ENCODE measurements at places on chromosomes 2 and 18. TPM values are rescaled to one million over a fixed set of nuclear protein-coding genes. Genes with fewer than 3 reads are reported as not detected.

- no peak for DNase-seq
These were observed 106.9 kb upstream of the ATL2 start for GRCh38 chr2:38483776-38484501.

GRCh38 chr2:235619544-235619943 lies 125.7 kb downstream of the AGAP1 start:
- no peak for DNase-seq

GRCh38 chr2:62227386-62228075 lies 31.6 kb downstream of the B3GNT2 start:
- DNase-seq = no peak

DNA sequence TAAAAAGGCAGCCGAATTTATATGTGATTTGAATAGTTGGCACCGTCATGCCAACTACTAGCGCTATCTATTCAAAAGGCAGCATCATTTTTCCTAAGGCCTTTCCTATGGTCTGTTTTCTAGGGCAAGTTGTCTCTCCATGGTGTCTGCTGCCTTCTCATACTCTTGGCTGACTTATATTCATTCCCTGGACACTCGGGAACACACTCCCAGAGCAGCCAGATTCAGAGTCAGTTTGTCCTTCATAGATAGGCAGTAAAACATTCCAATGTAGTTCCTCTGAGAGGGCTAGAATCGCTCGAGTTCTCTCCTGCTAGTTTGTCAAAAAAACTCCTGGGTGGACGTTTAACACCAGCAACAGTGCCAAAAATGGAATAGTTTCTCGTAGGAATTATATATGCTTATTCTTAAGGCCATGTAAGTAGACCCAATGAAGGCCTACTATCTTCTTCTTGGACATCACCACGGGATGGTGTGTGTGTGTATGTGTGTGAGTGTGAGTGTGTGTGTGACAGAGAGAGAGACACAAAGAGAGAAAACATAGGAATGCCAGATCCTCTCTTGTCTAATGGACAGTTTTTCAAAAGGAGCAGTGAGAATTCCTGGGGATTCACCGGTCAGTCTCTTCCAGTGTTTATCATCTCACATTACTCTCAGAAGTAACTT lies 129.3 kb upstream of the CTAGE1 start:
- no peak for DNase-seq

- DNase-seq = no peak
These were observed 92.1 kb downstream of the COLEC12 start for GRCh38 chr18:408367-408766.

DNA sequence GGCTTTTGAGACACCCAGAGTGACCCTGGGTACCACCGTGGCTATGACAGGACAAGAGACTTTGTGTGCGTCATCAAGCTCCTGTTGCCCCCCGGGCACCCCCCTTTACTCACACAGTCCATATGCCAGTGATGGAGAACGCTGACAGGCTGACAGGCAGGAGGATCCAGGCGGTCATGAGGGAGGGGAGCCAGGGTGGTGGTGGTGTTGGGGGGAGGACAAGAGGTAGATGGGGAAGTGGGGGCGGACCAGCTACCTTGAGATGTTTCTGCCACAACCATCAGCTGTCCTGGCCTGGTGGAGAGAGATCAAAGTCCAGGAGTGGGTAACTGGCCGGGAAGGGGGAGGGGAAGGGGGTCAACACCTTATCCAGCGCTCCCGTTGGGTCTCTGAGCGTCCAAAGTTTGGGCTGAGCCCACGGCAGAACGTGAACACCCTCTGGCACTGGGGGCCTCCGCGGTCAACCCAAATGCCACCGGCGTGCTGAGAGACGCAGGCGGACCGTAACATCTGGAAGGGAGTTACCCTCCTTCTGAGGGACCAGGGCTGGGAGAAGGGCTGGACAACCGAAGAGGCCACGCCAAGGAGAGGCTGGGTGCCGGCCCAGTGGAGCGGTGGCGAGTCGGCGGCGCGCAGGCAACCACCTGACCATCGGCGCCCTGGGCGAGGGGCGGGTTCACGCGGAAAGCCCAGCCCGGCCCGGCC lies 575 bp downstream of the TMEM150A start:
- DNase-seq = no peak

DNA sequence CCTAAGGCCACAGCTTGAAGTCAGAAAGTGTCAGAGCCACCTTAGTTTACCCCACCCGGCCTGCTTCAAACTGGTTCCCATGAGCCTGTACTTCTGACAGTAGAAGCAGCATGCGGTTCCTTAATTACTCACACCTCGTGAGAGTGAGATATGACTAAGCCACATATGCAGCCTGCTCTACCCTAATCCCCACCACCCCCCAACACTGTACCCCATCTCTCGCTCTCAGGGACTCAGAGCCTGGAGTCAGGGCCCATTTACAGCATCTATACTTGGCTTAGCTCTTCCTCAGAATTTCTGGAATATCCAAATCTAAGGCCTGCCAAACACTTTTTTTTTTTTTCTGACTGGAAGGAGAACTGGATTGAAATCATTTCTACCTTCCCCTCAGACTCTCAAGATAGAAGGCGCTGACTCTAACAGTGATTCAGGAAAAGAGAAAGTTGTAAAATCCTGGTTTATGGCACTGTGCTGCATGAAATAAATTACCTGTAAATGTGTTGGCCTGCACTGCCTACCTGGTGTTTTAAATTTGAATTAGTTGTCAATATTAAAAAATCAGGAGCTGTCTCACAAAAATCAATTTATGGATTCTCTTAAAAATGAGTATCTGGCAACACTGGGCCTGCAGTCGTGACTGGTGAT lies 360.0 kb downstream of the RND3 start:
- DNase-seq = no peak

DNA sequence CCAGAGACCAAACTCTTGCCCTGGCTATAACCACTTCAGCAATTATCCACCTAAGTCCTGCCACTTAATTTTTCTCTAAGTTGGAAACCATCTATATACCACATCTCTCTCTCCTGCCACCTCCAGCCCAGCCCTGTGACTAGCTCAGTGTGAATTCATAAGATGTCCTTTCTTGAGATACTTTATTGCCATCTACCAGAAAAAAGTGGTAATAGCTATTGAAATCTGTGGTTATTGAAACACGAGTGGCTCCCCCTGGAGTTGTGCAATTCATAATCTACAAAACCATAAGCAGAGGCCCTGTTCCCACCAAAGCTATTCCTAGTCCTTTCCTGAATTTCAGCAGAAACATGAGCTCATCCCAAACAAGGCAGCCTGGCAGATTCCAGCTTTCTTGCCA lies 324.0 kb downstream of the TXNL1 start:
- DNase-seq = no peak

DNA sequence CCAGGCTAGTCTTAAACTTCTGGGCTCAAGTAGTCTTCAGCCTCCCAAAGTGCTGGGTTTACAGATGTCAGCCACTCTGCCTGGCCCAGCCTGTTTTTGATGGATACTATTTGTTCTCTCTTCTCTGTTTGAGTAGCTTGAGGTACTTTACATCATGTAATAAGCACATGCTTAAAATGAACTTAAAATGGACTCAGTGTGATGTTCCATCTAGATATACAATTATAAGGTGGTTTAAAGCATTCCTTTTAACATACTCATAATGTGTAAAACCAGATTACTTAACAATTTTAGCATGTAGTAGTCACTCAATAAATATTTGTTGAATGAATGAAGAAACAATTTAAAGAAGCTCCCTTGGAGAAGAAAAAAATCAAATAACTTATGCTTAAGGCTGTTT lies 9.6 kb downstream of the PTPRM start:
- DNase-seq = no peak

- DNase-seq = no peak
These were observed 86.0 kb downstream of the RTN4 start for GRCh38 chr2:54964271-54964670.

DNA sequence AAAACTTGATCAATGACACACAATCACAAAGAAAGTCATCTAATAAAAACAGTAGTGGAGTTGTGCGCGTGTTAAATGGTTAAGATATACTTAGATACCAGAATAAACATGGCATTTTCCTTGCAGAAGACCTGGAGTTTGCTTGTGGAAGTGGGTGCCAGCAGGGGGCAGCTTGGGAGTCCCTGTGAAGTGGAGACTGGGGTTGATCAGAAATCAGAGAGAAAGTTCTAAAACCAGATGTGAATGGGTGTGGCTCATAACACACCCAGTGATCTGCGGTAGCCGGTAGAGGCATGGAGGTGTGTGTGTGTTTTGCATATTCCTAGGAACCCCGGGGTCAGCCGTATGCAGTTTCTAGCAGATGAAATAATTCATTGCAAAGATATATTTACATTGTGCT lies 300.1 kb upstream of the TRIB2 start:
- DNase-seq = no peak

The FN1 gene
- 217 TPM for total RNA-seq

The ZNF142 gene
- 21.3 TPM for total RNA-seq

GRCh38 chr2:33213648-33214047 lies 262.8 kb upstream of the RASGRP3 start:
- no peak for DNase-seq

- no peak for DNase-seq
These were observed 218.1 kb downstream of the ZNF521 start for GRCh38 chr18:25133879-25134278.

DNA sequence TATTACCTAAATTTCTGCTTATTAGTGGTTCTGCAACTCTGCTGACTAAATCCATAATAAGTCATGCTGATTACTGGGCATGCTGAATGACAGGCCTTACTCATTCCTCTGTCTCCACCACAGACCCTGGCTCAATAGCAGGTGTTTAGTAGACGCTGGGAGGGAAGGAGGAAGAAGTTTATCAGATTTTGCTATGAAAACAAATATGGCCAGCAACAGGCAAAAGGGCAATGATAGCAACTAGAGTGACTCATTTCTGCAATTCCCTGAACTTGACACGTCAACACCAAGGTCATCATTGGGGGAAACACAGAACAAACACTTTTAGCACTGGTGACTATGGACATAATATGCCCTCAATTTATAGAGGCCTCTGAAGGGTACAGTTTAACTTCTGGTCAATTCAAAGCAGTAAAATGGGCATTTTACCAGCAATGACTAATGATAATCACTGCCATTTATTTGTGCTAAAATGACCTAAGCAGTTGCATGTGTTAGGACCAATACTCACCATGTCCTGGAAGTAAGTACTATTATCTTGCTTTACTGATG lies 35.2 kb downstream of the TMEM163 start:
- DNase-seq = no peak

DNA sequence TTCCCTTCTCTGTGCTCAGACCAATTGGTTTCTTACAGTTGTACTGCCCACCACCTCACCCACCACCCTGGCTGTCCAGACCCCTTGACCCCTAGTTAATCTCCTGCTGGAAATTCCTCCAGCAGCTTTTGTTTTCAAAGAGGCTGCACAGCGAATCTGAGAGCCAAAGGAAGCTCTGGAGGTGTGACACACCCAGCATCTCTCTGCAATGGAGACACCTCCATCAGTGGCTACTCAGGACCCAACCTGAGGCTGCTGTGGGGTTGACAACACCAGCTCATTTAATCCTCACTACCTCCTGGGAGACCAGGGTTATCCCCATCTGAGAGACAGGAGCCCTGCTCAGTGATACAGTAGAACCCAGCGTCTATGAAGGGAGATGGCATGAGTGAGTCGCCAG lies 86.4 kb downstream of the BIN1 start:
- no peak for DNase-seq

DNA sequence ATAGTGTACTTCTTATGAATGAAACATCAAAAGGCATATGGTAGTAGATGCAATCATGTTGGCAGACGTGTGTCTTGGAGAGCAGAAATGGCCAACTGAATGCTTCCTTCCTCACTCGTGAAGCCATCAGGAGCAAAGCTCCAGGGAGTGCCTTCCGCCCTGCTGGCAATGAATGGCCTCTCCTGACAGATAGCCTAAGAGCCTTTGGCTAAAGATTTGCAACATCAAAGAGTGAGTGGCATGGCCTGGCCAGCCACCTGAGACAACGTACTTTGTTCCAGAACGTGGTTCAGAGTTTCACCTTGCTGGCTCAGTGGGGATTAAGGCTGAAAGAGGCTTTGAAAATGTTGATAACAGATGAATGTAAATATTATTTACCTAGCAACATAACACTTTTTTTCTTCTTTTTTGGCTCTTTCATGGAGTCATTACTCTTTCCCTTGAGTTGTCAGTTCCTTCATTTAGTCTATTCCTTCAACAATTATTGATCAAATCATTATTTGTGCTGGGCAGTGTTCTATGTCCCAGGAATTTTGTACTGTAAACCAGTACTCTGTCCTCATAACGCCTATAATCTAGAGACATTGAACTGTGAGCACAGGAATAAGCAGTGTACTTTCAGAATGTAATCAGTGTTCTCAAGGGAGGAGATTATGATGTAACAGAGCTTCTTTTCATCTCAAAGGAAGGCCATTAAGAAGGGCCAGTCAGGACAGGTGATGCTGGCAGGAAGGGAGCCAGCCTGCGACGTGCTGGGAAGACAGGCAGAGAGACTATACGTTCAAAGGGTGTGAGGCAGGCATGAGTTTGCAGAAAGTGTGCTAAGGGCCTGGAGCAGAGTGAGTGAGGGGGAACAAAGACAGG lies 59.4 kb upstream of the SH3RF3 start:
- no peak for DNase-seq

The RAD51AP2 gene
- not detected for total RNA-seq

- DNase-seq = no peak
These were observed 104.7 kb upstream of the CDCA7 start for GRCh38 chr2:173249661-173250641.

DNA sequence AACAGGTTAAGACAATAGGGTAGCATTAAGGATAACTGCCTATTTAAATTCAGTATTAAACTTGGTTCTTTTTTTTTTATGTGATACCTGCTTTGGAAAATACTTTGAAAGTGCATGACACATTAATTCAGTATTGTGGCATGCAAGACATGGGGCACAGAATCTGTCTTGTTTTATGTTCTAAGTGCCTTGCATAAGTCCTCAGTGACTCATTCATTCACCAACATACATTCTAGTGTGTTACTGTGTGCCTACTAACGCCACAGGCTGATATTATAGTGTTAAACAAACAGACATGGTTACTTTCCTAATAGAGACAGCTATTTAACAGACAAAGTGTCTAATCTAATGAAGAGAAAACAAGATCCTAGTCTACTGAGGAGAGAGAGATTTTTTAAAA lies 91.7 kb downstream of the GCA start:
- no peak for DNase-seq

The PKDCC gene
- total RNA-seq = 289 TPM

GRCh38 chr2:99879481-99879880 lies 262.9 kb downstream of the AFF3 start:
- no peak for DNase-seq

Data from mesenteric fat pad (tissue), 1 donor.